ENCODE measurements at places on chromosomes 6 and 20.
A peak's percentile ranks its signal among the peaks of the same experiment; 100 is the strongest.

DNA sequence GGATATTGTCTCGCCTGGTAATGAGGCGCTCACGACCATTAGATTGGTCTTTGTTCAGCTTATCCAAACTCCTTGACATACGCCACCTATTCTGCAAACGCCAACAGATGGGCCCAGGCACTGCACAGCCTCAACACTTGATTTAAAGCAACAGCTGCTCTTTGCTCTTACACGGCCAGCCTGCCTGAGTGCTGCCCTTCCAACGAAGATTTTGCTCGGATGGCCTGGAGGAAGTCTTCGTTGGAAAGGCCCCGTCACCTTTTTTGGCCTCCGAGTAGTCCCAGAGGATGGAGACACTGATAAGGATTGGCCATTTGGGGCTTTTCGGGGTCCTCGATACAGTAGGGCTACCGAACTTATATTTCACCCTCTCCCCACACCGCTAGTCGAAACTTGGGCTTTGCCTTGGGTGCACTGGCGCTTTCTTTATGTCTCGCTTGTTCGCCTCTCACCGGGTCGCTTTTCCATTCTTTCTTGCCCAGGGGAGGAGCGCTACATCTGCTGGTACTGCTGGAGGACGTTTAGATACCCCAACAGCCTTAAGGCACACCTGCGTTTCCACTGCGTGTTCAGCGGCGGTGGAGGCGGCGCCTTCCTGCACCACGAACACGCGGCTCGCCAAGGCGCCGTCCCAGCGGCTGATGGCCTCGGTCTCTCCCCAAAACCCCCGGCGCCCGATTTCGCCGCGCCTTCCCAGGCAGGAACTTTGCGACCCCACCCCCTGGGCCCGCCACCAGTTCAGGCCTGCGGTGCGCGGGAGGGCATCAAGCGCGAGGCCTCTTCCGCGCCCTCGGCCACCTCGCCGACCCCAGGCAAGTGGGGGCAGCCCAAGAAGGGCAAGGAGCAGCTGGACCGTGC lies 6.1 kb downstream of the PRDM13 start:
- no peak for DNase-seq

GRCh38 chr6:45548657-45549515 lies 171.2 kb upstream of the SUPT3H start:
- DNase-seq = no peak

- DNase-seq = no peak
Measured at GRCh38 chr6:90922325-90922724, 335.5 kb upstream of the MAP3K7 start.

DNA sequence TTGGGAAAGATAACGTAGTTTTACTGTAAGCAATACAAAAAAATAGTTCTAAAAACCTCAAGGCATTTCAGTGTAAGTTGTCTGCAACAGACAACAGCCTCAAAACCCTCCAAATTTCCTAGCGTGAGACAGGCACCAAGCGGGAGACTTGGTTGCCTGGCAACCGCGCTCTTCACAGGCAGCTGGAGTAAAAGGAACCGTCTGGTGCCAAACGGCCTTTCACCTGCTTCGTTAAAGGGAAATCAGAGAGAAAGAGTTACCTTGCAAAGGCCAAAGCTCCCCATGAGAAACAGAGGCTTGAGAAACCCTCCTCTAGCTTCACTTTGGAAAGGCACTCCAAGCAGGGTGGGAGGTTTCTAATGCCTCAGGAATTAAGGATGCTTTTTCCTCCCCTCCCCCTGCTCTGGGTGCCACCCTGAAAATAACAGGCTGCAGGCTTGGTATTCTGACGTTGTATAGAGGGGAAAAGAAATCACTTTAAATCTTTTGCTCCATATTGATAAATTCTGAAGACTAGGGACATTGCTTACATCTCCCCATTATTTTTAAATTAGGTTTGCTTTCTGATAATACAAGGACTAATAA lies 129.7 kb upstream of the UFL1 start:
- no peak for DNase-seq

DNA sequence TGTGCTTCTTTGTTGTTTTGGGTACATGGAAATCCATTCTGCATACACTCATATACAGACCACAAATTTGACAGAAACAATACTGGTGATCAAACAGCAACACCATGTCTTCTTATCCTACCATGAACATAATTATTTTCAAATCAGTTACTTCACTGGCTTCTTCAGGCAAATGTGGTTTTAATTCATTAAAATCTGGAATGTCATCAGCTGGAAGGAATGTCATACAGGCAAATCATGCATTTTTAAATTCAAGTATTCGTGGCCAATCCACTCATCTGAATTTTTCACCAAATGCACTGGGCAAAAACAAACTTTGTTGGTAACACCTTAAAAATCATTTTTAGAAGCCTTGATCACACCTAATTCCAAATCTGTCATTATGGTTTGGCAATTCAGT lies 59.3 kb downstream of the KIF6 start:
- no peak for DNase-seq

GRCh38 chr20:59305908-59306655 lies 5.7 kb downstream of the EDN3 start:
- DNase-seq = no peak

GRCh38 chr6:131400054-131400778 lies 172.8 kb upstream of the ARG1 start:
- DNase-seq = peak; percentile 21

GRCh38 chr6:139308936-139309603 lies 17.3 kb upstream of the TXLNB start:
- peak; percentile 72 for DNase-seq

GRCh38 chr6:31720196-31720770 lies 1.3 kb downstream of the LY6G6C start:
- no peak for DNase-seq

DNA sequence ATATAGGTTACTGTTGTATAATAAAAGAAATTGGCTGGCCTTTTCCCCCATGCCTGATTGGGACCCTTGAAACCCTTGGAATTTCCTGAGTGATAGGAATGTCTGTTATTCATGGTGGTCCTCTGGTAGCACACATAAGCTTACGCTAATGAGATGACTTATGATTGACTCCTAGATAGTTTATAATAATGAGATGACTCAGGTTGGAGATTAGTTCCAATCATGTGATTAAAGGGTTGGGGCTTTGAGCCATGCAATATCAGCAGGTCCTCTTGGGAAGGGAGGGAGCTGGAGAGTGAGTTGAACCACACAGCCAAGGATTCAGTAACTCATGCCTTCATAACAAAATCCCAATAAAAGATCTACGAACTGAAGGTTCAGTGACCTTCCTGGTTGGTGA lies 407.6 kb upstream of the MANEA start:
- DNase-seq = no peak

DNA sequence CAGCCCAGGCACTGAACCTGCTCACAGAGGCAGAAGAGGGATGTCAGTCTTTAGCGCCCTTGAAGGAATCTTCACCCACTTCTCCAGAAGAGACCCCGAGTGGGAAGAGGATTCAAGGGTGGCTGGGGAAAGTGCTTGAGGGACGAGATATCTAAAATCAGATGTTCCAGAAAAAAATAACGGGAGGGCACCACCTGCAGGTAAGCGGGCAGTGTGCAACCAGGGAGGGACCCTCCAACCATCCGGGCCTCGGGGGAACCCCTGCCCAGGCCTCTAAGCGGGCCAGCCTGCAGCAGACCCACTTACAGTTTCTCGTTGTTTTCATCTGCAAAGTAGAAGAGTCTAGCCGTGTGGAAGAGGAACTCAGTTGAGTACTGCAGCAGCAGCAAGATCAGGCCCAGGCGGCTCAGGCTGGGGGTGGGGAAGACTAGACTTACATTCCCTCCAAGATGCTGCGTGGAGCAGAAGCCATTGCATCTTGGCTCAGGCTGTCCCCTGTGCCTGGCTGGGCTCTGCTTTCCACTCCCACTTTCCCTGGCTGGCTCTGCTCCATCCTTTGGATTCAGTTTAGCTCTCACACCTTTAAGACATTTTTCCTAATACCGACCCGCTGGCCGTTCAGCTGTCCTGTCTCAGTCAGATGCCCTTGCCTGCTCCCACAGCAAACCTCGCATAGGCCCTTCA lies 71.0 kb downstream of the TRAM2 start:
- no peak for DNase-seq

DNA sequence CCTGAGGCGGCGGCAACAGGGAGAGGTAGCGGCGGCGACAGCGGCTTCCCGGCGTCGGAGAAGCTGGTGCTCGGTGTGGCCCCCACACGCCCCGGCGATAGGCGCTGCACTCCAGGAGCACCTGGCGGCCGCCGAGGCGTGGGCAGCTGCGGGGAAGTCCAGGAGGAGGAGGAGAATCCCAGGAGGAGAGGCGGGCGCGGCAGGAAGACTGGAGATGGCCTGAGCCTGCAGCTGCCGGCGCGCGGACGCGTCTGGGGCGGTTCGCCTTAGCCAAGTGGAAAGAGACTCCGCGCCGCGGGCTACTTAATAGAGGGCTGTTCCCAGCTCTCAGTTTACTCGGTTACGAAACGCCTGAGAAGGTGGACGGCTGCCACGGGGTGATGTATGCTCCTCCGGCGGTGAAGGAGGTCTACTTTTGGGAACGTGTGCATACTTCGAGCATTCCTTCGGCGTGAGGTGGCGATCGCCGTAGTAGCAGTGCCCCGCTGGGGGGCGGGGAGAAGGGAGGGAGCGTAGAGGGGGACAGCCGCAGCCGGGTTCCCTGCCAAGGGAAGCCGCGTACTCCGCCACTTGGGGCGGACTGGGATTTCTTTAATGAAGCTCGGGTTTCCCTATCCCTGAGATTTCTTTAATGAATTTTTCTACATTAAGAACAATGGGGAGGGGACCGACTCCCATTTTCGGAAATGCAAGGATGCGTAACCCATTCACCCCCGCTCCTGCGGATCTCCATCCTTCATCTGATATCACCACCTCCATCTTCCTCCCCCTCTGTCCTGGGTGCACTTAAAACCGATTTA lies at the start of gene COL12A1:
Gene COL12A1 (minus strand): TSS at position 278 of the 800 bp plus-strand sequence. CDS start 3,261 bp downstream, outside the sequence.
- no peak for DNase-seq

DNA sequence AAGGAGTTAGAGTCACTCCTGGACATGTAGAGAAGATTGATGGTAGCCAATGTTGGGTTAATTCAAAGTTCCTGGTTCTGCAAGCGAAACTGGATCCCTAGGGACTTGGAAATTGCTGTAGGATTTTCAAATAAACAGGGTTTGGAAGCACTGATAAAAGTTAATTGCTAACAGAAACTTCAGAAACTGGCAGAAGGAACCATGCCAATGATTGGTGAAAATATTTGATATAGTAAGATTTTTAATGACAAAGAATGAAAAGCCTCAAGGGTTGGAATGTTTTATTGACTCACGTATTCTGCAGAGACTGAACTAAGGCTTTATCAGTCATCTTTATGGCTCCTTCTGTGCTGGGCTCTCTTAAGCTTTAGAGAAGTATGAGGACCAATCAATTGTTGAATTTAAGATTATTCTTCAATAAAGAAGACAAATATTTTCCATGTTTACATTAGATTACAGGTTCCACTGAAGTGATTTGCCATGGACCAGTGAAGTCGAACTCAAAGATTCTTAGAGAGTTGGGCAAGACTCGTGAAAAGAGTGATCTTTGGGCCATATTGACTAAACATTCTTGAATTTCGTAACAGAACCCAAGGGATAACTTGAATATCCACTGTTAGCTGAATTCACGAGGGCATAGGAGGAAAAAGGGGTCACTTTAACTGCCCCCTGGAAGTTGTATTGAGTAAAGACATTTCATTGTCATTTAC lies 371.4 kb downstream of the HDGFL1 start:
- DNase-seq = no peak

DNA sequence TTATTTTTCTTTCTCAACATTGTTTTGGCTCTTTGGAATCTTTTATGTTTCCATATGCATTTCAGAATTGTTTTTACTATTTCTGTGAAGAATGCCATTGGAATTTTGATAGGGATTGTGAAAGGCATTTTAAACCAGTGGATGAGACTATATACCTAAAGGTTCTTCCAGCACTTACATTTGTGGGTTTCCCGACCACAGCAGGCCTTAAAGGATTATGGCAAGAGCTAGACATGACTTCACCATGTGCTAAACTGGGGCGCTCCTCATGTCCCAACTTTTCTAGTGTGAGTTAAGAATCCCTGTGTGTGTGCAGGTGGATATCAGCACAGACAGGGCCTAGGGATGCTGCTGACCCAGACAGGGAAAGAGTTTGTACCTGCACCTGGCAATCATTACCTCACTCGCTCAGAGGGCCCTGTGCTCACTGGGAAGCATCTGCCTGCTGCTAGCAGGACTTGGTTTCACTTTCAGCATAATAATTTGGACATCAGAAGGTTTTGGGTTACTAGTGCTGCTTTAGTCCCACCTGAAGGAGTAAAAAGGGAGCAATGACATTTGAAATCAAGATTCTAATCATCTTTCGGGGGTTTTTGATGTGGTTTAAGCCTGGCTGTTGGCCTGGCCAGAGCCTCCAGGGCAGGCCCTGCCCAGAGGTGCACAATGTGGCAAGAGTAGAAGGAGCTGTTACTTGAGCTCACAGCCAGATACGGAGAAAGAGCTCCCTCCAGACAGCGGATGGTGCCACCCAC lies 137.1 kb downstream of the CDC5L start:
- DNase-seq = no peak

GRCh38 chr6:34791164-34791700 lies 651 bp upstream of the BLTP3A start:
- peak; percentile 62 for DNase-seq

DNA sequence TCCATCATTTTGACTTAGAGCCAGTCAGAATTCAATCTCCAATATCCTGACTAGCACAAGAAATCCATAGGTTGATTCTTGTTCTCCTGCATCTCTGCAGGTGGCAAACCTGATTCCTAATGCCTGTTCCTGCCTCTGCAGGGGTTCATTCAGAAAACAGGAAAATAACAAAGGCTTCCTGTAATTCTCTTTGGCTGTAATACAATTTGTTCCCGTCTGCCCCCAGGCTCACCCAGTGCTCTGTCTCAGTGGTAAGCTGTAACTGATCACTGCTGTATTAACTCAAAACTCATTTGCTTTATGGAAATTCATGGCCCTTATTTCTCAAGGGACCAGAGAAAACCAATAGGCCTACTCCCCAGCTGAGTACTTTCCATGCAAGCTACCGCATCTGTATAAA lies 88.6 kb downstream of the OPRM1 start:
- no peak for DNase-seq

DNA sequence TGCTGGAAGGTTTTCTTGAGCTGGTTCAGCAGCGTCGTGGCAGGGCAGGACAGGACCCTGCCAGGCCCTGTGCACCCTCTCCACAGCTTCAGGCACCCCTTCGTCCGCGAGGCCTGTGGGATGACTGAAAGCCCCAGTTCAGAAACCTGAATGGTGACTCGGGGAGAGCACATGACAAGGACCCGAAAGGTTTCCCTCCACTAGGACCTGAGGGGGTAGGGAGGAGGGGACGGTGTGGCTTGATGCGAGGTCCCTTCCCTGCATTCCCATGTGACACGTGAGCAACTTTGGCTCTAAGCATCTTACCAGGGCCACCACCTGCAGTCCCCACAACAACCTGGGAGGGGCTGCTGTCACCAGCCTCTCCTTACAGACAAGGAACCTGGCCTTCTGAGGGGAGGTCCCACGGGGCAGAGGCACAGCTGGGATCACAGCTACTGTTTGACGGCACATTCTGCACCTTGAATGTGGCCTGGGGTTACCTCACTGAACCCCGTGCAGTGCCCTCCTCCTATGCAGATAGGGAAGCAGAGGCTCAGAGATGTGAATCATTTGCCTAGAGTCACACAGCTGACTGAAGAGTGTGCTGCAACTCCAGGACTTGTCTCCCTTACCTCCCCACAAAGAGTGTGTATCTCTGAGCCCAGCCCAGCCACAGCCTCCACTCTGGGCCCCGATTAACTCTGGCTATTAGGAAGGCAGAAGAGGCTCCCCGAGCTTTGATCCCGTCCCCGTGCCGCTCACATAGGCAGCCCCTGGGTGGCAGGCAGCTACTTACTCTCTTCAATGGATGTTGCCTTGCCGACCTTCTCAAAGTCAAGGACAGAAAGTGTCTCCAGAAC lies 84.6 kb downstream of the PTPN1 start:
- DNase-seq = no peak

Measured in HepG2 (cell line).